ENCODE measurements at places on chromosomes 11 and 22. TPM values are rescaled to one million over a fixed set of nuclear protein-coding genes. Genes with fewer than 3 reads are reported as not detected.
A peak's percentile ranks its signal among the peaks of the same experiment; 100 is the strongest.

CDHR5 gene
- not detected for total RNA-seq

DNA sequence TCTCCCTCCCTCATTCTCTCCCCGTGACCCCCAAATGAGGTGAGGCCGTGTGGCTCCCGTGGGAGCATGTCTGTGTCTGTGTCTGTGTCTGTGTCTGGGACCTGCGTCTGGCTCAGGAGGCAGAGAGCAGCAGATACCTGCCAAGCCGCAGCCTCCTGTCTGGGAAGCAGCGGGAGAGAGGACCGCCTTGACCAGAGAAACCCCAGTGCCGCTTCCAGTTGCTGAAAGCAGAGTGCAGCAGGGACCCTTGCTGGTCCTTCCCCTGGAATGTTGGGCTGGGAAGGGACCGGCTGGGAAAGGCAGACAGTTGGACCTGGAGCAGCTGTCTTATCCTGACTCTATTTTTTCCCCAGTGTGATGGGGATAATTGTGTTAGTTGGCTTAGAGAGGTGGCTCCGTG lies 525 bp downstream of the CSDC2 start:
- no peak overlapping the region for H3K4me3 ChIP-seq
- H3K36me3 ChIP-seq, result no peaks in the 10 kb centered on the region
- H3K27ac ChIP-seq, result no peak overlapping the region
- peaks cover 24% of the 10 kb centered on the region for H3K27me3 ChIP-seq
- no peak for DNase-seq

DNA sequence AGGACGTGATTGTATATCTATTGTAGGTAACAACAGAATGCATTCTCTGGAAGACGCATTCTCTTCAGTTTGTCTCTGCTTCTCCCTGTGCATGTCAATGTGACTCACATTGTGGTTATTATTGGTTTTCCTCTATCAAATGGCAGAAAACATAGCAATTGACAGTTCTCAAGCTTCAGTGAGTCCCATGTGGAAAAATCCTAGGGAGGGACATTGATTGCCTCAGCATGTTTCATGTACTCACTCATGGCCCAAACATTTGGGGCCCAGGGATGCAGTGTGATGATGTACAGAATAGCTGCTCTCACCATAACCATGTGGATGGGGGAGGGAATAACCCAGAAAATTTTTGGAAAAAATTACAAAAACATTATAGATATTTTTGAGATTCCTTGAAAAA lies 9.3 kb upstream of the ARL14EP start:
- H3K36me3 ChIP-seq, result no peaks in the 10 kb centered on the region
- DNase-seq, result no peak
- H3K27ac ChIP-seq, result no peak overlapping the region

MTMR3 gene
- total RNA-seq, result 21.1 TPM

USP2 gene
- total RNA-seq, result 0.68 TPM

C11orf16 gene
- not detected for total RNA-seq

- no peak overlapping the region for H3K4me3 ChIP-seq
- H3K27ac ChIP-seq, result no peak overlapping the region
- no peaks in the 10 kb centered on the region for H3K36me3 ChIP-seq
- no peaks in the 10 kb centered on the region for H3K4me1 ChIP-seq
- H3K27me3 ChIP-seq, result no peaks in the 10 kb centered on the region
These were observed 307.7 kb downstream of the SHANK2 start for GRCh38 chr11:70944636-70945035.

DNA sequence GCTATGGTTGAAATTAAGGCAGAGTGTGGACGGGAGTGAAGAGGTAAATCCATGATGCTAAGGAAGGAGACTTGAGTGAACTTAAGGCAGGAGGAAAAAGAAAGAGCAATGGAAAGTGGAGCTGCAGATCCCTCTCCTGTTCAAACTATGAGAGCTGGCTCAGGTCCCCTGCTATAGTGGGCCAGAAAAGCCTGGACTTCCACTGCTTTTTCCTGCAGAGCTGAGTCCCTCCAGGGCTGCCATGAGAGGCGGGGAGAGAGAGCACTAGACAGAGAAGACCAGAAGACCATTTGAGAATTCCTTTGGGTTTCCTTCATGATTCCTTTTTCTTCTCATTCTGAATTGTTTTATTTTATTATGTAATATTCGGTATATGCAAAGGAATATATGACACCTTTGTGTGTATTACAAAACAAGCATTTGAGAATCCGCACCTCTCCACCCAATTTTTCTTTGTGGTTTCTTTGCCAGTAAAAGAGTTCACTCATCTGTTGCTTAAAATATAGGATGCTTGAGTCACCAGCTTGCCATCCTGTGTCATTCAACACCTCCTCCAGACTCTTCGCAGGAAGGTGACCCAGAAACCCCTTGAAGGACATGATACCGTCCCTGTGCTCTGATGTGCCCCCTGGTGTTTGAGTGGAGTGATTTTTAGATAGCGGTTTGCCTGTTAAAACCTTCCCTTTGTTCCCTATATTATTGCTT lies 24.4 kb downstream of the SREBF2 start:
- peak overlapping the region; percentile 12 for H3K4me3 ChIP-seq
- H3K27me3 ChIP-seq, result no peaks in the 10 kb centered on the region
- H3K36me3 ChIP-seq, result peaks cover 18% of the 10 kb centered on the region

- no peak overlapping the region for H3K4me3 ChIP-seq
- peaks cover 61% of the 10 kb centered on the region for H3K27me3 ChIP-seq
- H3K36me3 ChIP-seq, result no peaks in the 10 kb centered on the region
- peaks cover 36% of the 10 kb centered on the region for H3K4me1 ChIP-seq
- H3K27ac ChIP-seq, result no peak overlapping the region
- peak; percentile 64 for DNase-seq
These were observed 16.5 kb upstream of the SHISAL1 start for GRCh38 chr22:44329179-44329796.

- DNase-seq, result peak; percentile 96
These were observed 1.5 kb upstream of the INPPL1 start for GRCh38 chr11:72222907-72223614.

DNA sequence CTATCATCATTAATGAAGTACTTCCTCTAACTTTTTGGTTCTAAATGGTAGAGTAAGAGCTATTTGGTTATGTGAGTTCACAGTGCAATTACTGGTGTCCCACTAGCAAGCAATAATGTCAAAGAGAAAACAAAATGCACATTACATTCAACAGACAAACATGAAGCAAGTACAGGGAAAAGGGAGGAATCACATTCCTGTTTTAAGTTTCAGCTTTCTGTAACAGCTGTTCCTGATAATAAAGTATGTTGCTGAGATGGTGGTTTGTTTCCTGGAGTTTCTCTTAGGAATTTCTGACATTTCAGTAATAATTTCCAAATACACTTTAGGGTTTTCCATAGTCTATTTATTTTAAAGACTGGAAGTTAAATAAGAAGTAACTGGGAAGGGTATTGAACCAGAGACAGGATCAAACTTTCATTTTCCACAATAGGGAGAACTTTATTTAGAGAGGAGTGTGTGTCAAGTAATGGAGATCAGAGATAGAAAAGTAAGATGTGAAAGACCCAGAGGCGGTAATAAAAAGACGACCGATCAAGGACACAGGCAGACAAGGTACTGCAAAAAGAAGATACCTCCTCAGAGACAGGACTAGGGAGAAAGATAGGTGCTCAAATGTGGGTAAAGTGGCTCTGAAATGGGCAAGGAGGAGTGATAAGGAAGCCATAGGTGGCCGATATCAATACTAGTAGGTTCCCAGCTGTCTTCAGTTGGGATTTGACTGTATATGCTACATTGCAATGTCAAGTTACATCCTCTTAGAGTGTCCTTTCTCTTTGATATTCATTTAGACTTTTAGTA lies 20.8 kb upstream of the CLNS1A start:
- DNase-seq, result no peak
- H3K27ac ChIP-seq, result no peak overlapping the region
- peaks cover 2% of the 10 kb centered on the region for H3K27me3 ChIP-seq
- H3K36me3 ChIP-seq, result no peaks in the 10 kb centered on the region

GRCh38 chr11:129825380-129825779 lies 9.7 kb downstream of the TMEM45B start:
- DNase-seq, result no peak
- H3K4me3 ChIP-seq, result no peak overlapping the region
- no peak overlapping the region for H3K27ac ChIP-seq
- peaks cover 25% of the 10 kb centered on the region for H3K27me3 ChIP-seq

GRCh38 chr11:102064316-102064715 lies 17.1 kb downstream of the CFAP300 start:
- no peaks in the 10 kb centered on the region for H3K4me1 ChIP-seq
- no peak overlapping the region for H3K27ac ChIP-seq
- no peak for DNase-seq
- peaks cover 2% of the 10 kb centered on the region for H3K27me3 ChIP-seq

APOBEC3F gene
- total RNA-seq, result 43.1 TPM

DNA sequence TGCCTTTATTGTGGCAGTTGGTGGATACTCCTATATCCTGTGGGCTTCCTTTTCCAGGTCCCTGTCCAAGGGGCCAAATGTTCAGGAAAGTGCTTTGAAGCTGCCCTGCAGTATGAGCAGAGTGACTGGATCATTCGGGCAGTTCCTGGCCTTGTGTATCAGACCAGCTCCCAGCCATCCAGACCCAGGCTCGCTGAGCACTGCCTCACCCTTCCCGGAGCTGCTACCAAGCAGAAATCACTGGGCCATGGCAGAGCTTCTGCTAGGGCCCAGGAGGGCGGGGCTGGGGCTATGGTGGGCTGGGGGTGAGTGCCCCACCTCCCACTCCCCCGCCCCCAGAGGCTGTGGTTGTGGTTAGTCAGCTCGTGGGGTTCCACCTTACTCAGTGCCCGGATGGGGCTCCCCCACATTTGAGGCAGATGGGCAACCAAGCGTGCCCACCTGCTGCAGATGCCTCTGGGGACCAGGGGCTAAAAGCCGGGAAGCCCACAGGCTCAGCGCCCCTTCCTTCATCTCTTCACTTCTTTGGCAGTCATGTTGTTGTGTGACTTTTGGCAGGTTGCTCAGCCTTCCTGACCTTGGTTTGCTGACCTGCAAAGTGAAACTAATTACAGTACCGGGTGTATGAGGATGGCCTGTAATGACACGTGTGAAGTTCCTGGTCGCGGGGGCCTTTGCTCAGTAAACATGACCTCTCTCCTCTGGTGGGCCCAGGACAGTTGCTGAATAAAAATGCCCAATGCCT lies 2.1 kb upstream of the LRRC32 start:
- H3K27ac ChIP-seq, result peak overlapping the region; percentile 85
- DNase-seq, result peak; percentile 54
- peaks cover 27% of the 10 kb centered on the region for H3K27me3 ChIP-seq
- H3K36me3 ChIP-seq, result no peaks in the 10 kb centered on the region

SEPTIN3 gene
- 0.37 TPM for total RNA-seq

- H3K4me3 ChIP-seq, result peak overlapping the region; percentile 44
- H3K27ac ChIP-seq, result no peak overlapping the region
- peaks cover 58% of the 10 kb centered on the region for H3K27me3 ChIP-seq
- H3K4me1 ChIP-seq, result peaks cover 66% of the 10 kb centered on the region
- no peaks in the 10 kb centered on the region for H3K36me3 ChIP-seq
- no peak for DNase-seq
These were observed 1.5 kb downstream of the CLCF1 start for GRCh38 chr11:67371911-67372320.

GRCh38 chr11:125053167-125053566 lies 9.9 kb upstream of the SLC37A2 start:
- no peak for DNase-seq
- peaks cover 3% of the 10 kb centered on the region for H3K27me3 ChIP-seq
- H3K36me3 ChIP-seq, result no peaks in the 10 kb centered on the region
- H3K4me1 ChIP-seq, result peaks cover 10% of the 10 kb centered on the region

- no peaks in the 10 kb centered on the region for H3K36me3 ChIP-seq
- DNase-seq, result no peak
- no peak overlapping the region for H3K4me3 ChIP-seq
- no peaks in the 10 kb centered on the region for H3K27me3 ChIP-seq
- H3K4me1 ChIP-seq, result no peaks in the 10 kb centered on the region
These were observed 54.1 kb upstream of the BDNF start for GRCh38 chr11:27754035-27755017.
